ENCODE measurements at places on chromosomes 4 and X.

GRCh38 chr4:85544751-85545150 lies 69.8 kb downstream of the ARHGAP24 start:
- no peak for DNase-seq

- DNase-seq: no peak
These were observed 112.8 kb upstream of the PSAPL1 start for GRCh38 chr4:7547368-7548040.

DNA sequence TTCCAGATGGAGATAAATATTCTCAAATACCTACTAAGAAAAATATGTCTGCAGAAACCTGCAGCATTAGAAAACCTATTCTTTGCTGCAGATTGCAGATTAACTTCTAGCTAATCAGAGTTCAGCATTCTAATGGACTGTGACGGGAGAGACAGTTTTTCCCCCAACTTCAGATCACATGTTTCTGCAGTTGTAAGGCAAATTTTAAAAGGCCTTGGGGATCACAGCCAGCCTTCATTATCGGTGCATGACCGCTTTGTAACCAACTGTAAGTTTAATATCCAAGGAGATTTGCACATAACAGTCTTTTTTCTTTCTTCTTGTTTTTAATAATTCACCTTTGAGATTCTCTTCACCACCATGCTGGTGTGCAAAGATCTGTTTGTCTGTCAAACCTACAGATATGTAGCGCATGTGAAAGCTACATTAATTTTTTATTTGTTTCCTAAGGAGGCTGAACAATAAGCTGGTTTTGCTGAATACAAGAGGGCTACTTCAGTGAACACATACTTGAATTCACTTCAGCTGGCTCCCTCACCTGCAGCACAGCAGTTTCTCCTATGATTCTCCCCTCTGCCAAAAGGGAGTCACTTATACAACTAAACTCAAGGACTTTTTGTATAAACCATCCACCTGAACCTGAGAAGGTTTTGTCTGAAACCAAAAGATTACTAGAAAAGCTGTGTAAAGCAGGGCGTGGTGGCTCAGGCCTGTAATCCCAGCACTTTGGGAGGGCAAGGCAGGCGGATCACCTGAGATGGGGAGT lies 488.5 kb downstream of the RPA4 start:
- DNase-seq: no peak

GRCh38 chrX:69080855-69081465 lies 84.3 kb downstream of the PJA1 start:
- no peak for DNase-seq

GRCh38 chr4:143083756-143084472 lies 100.8 kb upstream of the USP38 start:
- DNase-seq: no peak

DNA sequence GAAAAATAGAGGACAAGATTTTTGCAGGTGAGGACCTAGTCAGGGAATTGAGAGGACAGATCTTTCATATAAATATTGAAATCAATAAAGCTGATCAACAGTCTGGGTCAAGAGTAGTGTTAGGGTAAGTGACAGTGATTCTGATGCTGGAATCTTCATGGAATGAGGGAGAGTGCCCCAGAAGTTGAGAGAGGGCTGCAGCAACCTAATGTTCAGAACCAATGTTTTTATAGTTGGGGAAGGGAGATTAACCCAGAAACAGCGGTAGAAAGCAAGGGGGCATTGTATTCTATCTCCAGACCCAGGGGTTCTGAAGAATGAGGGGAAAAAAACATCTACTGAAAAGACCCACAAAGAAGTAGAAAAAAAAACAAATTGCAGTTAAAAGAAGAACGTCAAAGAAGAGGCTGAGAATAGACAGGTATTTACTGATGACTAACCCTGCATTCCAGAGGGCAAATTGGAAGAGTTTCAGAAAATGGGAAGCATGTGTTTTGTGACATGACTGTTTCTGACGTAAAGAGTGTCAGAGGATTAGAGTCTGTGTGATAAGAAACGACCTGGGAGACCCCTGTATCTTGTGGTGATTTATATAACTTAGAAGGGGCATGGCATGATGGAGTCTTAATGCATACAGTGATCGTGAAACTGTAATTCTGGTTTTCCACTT lies 819.6 kb upstream of the EPHA5 start:
- DNase-seq: no peak

GRCh38 chrX:132631579-132632232 lies 142.9 kb upstream of the MBNL3 start:
- no peak for DNase-seq

- no peak for DNase-seq
These were observed 123.6 kb downstream of the SH3RF1 start for GRCh38 chr4:169147191-169147590.

Measured in activated naive CD4-positive, alpha-beta T cell treated with anti-CD3 and anti-CD28 coated beads, Interleukin-2, amount 50 U/mL, for 72 hours (primary cell).